RWPE2 (cell line): ENCODE measurements at places on chromosomes 7 and 10.
A peak's percentile ranks its signal among the peaks of the same experiment; 100 is the strongest.

DNA sequence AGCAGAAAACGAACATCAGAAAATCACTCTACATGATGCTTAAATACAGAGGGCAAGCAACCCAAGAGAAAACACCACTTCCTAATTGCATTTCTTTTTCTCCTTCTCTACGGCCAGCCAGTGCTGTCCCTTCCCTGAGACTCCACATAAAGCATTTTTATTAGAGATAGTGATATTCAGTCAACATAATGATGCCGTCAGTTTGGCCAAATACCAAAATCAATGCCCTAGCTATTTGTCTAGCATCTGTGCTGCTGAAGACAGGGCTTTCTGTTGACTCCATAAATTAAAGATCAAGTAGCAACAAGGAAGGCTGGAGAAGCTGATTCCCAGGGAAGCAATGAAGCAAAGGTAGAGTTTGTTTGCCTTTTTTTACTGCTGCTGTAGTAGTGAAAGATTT, 1024.9 kb downstream of the REEP3 start:
- DNase-seq = no peak

GRCh38 chr7:151539088-151539671, 19.5 kb upstream of the RHEB start:
- no peak for DNase-seq

DNA sequence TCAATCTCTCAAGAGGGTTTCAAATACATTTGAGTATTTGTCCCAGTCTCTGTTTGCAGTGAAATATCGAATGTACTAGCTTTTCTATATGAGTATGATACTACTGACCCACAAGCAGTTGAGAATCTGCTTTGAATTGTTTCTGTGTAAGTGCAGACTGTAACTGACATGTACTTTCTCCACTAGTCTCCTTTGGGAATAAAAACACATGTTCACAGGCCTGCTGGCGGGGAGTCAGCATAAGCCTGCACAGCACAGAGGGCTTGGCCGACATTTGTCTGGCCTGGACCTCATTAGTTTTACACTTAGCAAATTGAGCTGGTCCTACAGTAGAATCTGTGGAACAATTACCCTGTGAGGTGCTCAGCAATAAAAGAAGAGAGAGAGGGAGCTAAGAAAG, 72.6 kb downstream of the ITGB8 start:
- DNase-seq = no peak

DNA sequence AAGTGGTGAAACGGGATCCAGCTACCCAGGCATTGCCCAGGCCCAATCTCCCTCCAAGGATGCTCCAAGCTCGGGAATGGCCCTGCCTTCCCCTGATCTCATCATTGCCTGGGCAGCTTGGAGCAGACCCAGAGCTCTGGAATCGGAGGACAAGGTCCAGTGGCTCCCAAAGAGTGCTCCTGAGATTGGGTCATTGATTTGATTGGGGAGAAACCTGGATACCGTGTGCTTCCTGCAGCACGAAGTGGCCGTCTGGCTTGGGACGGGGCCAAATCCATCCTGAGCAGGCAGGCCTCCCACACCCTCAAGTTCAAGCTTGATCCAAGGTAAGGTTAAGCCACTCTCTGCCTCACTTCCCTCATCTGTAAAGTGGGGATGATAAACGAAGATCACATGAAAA, 69.9 kb downstream of the OAT start:
- DNase-seq = no peak

DNA sequence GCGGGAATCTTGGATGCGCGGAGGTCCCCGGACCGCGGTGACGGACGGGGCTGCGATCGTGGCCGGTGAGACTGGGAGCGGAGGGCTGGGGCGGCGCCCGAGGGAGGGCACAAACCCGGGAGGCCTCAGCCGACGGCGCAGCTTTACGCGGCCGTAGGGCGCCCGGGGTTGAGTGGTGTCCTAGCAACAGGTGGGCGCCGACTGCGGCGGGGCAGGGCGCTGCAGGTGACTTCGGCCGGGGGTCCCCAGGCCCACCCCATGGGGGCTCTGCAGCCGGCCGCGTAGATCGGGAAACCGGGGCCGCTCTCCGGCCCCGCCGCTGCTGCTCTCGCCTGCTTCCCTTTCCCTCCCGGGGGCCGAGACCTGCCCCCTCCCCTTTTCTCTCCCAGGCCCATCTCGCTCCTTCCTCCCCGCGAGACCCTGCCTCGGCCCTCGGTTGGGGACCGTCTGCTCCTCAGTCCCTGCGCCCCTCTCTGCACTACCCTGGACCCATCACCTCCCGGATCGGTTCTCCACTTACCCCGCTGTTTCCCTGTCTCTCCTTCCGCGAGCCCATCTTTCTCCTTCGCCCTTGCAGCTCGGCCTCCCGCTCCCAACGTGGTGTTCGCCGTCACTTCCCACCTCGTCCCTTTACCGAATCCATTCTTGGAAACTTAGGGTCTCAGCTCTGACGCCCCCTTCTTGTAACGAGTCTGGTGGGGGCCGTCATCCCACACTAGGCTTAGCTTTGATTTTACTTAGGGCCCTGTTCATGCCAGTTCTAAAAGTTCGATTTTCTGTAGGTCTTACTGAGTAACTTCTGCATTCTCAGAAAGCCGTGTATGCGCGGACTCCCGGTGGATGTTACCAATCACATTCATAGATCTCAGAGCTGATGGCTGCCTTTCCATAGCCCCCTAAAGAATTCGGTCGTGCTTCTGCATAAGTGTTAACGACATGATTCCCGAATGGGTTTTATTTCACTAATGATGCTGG, 18.5 kb upstream of the ACBD5 start:
- DNase-seq = no peak

DNA sequence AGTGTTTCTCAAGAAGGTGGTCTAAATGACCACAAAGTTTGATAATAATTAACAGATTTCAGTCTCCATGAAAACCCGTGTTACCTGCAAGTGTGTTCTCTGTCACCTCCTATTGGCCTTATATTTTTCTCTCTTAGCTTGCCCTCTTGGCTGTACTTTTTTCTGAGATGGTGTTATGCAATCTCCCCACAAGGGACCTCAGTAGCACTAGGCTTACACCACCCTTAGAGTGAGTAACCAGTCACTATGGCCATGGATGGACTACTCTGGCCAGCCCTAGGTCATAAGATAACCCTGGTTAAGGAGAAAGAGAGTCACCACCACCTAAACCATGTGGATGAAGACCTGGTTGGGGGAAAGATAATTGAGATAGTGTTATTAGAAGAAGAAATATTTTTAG, 76.8 kb downstream of the NPSR1 start:
- DNase-seq = no peak

DNA sequence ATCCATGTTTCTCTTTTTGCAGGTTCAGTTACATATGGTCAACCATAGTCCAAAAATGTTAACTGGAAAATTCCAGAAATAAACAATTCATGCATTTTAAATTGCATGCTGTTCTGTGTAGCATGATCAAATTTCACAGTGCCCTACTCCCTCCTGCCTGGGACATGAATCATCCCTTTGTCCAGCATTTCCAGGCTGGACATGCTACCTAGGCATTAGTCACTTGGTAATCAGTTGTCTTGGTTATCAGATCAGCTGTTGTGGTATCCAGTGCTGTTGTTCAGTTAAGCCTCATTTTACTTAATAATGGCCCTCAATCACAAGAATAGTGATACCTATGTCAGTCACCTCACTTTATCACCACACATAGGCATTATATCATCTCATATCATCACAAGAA, 7.3 kb upstream of the PNLIP start:
- DNase-seq = no peak

DNA sequence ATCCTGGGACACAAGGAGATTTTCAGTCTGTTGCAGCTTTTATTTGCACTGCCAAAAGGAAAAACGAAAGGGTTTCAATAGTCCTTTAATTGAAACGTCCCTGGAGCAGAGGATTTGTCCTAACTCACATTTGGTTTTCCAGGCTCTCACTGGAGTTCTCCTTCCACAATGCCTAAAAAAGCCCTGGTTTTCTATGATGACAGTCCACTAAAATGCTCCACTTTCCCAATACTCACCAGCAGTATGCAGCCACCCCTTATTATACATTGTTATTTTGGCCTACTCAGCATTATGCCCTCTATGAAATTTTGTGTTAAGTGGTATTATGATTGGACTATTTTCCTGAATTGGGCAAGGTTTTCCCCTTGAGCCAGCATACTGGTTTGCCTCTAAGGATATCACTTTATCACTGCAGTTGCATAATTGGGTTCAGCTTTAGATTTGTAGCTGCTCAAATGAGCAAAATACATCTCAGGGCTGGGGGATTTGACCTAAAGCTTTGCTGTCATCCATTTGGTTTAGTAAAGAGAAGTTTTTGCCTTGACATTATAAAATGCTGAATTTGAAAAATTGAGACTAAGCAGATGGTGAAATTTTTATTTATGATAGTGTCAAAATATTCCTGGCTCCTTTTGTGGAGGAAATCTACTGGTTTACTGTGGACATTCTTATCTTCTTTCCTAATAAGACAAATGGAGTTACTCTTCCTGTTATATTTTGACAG, 239.2 kb downstream of the RNLS start:
- no peak for DNase-seq

GRCh38 chr10:118042336-118042735, 4.4 kb downstream of the RAB11FIP2 start:
- no peak for DNase-seq

- DNase-seq = no peak
Measured at GRCh38 chr7:20911081-20911480, 124.4 kb upstream of the SP8 start.

GRCh38 chr7:110962374-110962773, 128.6 kb upstream of the LRRN3 start:
- DNase-seq = no peak

DNA sequence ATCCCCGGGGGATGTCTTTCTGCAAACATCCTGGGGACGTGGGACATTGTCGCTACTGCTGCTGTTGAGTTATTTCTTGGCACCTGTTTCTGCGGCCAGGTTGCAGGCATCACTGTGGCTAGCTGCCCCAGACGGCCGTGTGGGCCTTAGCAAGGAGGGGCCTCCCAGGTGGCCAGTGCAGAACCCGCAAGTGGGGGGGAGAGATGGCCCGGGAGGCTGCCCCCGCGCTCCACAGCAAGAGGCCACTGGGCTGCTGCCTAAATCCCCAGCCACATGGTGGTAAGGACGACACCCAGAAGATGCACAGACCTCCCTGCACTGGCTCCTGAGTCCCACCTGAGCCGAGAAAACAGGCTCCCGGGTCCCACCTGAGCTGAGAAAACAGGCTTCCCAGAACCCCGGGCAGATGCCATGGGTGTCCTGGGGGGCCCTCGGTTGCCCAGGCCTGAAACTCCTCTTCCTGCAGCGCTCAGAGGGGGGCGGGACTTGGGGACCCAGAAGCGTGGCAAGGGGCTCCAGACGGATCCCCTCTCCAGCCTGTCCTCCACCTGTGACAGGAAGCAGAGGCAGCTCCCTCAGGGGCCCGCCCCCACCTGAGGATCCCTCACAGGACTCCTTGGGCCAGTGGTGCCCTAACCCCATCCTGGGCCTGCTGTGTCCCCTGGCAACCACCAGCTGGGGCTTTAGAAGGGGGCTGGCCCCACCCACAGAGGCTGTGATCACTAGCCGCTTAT, 952 bp upstream of the MAFK start:
- no peak for DNase-seq

DNA sequence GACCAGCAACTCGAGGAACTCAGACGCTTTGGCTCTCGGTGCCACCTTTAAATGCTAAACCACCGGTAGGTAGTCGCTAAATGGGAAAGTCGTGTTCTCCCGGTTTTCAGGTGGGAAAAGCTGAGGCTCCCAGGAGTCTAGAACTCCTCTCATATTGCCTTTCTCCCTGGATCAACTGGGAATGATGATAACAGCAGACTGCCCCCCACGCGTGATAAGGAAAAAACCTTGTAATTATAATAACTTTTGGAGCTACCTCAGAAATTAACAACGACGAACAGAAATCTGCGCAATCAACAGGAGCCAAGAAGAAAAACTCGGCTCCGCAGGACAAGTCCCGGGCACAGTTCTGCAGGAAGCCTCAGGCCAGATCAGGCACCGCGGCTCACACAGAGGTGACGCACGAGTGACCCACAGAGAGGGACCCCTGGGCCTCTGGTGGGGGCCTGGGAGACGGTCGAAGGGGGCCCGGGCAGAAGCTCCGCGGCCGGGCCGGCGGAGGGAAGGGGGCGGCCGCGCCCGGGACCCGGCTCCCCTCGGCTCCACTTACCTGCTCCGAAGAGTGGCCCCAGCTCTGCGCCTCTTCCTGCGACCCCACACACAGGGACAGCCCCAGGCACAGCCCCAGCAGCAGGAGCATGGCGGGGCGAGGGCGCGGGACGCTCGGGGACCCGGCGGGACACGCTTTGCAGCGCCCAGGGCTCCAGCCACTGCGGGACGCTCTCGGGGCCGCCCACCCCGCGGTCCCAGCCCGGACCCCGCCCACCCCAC, at the start of gene ITIH5:
Gene ITIH5 (minus strand): TSS at position 714 of the 771 bp plus-strand sequence. CDS start 74 bp downstream, at position 640.
- DNase-seq = no peak

- no peak for DNase-seq
Measured at GRCh38 chr7:94297397-94297838, 97.3 kb upstream of the COL1A2 start.

DNA sequence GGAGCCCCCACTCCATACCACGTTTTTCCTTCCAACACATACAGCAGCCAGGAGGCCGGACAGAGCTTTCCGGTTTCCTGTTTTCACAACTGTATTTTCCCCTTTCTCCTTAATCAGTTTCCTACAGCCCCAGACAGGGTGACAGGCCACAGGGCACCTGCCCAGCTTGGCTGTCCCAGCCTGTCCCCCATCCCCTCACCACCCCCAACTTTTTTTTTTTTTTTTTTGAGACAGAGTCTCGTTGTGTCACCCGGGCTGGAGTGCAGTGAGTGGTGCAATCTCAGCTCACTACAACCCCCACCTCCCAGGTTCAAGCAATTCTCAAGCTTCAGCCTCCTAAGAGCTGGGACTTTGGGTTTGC, 10.3 kb upstream of the HSPB1 start:
- DNase-seq = no peak

DNA sequence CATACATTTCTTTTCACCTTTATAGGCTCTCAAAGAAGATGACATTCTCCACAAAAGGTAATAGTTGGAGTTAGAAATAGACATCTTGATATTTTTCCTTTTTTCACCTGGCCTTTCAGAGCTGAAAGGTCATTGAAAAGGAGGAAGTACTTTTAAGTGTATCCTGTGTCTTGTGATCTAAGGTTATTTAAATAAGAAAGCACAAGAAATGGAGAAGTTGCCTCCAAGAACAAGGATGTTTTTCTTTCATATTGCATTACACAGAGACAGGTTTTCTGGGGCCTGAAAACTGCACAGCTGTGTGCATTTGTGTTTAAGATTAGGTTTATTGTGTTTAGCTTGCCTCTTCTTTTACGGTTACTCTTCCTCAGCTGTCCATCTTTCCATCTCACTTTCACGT, 103.4 kb upstream of the SEMA3D start:
- no peak for DNase-seq

DNA sequence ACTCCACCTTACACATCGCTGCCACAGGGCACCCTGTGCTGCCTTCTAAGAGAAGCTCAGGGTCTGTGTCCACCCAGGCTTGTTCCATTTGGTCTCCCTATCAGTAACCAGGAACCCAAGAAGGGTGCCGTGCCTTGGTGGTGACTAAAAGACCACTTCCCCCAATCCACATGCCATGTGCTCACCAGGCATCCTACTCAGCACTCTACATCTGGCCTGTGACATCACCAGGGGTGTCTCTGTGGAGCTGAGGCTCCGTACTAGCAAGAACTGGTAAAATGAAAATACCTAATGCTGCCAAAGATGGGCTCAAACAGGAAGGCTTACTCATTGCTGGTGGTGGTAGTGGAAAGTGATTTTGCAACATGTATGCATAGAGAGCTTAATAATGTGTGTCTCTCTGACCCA, 19.0 kb upstream of the C10orf71 start:
- peak; percentile 6 for DNase-seq

GRCh38 chr10:70232155-70232858, 922 bp downstream of the PPA1 start:
- DNase-seq = no peak

GRCh38 chr7:78443811-78444210, 645.2 kb downstream of the PHTF2 start:
- no peak for DNase-seq
